Activated effector memory CD4-positive, alpha-beta T cell treated with anti-CD3 and anti-CD28 coated beads, Interleukin-2, amount 50 U/mL, for 16 hours (primary cell): ENCODE measurements at places on chromosomes 2 and 18.
A peak's percentile ranks its signal among the peaks of the same experiment; 100 is the strongest.

DNA sequence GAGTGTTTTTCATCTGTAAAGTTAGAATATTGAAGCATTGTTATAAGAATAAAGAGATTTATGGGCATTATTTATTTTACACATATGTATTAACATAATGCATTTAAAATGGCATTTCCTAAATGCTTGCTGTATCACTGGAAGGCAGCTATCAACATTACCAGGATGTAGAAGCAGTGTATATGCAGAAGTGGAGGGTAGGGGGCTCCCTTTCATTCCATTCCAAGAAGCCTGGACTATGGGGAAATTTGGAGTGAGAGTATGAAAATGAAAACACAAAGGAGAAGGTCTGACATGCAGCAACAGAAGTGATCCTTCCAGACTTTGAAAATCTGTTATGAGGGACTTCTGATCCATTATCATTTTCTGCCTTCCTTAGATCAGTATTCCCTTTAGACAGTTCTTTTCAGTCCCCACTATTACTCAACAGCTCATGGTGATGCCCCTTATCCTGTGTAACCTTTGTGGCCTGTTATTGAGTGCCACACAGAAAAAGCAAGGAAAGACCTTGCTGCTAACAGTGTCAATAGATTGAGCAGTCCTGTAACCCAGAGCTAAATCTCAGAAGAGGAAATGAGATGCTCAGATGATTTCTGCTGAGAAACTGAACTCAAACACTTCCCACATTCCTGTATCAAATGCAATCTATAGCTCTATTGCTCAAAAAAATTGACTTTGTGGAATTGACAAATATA, 216.6 kb downstream of the HNMT start:
- no peak for DNase-seq

DNA sequence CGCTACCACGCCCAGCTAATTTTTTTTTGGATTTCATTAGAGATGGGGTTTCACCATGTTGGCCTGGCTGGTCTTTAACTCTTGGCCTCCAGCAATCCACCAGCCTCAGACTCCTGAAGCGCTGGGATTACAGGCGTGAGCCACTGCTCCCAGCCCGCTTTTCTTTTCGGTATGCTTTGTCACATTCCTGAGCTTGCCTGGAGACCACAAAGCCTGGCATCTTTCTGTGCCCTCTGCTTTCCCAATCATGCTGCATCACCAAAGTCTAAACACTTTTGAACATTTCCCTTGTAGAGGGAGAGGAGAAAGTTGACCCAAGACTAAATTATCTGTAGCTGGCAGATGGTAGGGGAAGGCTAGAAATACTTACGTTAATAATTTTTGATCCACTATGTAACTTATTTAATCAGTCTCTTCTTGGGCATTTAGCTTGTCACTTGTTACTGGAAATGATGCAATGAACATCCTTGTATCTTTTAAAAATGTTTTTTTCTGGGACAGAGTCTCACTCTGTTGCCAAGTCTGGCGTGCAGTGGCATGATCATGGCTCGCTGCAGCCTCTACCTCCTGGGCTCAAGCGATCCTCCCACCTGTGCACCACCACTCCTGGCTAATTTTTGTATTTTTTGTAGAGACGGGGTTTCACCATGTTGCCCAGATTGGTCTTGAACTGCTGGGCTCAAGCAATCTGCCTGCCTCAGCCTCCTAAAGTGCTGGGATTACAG, 2.7 kb upstream of the NPC1 start:
- no peak for DNase-seq

- DNase-seq, result no peak
Measured at GRCh38 chr2:58479535-58480140, 238.5 kb upstream of the FANCL start.

DNA sequence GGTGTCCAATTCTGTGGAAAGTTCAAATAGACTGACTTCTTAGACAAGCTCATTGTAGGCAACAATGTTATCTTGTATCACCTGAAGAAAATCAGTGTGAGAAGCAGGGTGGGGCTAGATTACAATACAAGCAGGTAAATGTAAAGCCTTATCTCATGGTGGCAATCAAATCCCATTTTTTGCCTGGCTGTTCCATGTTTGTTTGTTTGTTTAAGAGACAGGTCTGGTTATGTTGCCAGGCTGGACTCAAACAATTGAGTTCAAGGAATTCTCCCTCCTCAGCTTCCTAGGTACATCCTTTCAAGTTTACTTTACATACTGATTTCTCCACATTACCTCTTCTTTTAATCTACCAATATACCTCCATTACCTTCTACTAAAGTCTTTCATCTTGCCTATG, 464.6 kb downstream of the LRP1B start:
- no peak for DNase-seq

GRCh38 chr2:160299540-160299939, 99.5 kb upstream of the ITGB6 start:
- DNase-seq, result no peak

- no peak for DNase-seq
Measured at GRCh38 chr2:219688560-219689445, 61.4 kb downstream of the SLC4A3 start.

- peak; percentile 14 for DNase-seq
Measured at GRCh38 chr2:9095226-9095625, 91.7 kb upstream of the MBOAT2 start.

- DNase-seq, result no peak
Measured at GRCh38 chr2:65700720-65701119, 268.3 kb upstream of the SPRED2 start.

DNA sequence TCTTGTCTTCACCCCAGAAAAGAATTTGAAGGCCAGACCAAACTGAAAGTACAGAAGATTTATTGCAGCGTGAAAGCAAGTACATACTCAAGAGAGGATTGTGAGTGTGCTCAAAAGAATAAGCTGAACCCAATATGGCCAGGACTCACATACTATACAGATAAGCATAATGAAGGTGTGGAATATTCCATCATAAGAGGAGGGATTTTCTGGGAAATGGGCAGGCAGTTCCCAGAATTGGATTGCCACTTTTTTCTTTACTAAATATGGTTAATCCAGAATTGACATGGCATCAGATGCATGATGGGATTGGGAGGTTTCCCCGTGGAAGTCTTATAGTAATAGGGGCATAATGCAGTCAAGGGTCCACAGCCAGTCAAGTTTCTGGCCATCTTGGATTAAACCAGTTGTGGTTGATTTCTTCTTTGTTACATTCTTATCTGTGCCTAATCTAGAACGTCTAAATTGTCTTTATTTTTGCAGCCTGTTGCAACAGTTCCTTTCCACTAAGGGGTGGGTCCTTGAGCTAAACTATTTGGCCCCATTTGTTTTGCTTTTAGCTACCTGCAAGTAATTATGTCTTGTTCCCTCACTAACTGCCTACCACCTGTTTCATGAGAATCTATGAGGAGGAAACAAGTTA, 9.0 kb downstream of the SP140L start:
- no peak for DNase-seq

DNA sequence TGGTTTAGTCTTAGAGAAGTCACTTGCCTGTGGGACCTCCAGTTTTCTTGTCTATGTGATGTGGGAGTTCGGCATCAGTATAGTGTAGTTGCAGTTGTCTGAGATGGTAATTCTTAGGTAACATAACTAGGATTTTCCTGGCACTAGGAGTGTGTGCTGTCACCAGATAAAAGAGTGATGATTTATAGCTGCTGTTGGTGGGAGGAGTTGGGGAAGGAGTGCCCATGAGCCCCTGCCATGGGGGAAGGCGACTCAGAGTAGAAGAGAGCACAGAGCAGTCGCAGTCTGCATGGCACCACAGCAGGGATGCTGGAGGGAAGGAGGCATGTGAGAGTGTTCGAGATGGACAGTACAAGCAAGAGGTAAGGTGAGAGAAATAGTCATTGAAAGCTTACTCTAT, 38.7 kb downstream of the ATP9B start:
- no peak for DNase-seq

DNA sequence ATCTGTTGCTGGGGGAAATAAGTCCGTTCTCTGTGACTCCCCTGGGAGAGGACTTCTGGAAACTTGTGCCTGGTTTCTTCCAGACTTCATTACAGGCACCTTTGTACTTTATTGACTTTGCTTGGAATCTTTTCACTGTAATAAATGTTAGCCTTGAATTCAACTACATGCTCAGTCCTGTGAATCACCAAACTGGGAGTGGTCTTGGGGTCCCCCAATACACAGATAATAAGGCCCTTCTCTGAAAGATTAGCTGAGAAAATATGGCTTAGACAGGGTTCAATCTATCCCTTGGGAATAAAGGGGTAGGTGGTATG, 48.7 kb upstream of the KIDINS220 start:
- no peak for DNase-seq

GRCh38 chr18:35430721-35431373, 53.7 kb upstream of the ZNF396 start:
- DNase-seq, result no peak

- no peak for DNase-seq
Measured at GRCh38 chr2:25473131-25473530, 131.4 kb upstream of the DNMT3A start.

GRCh38 chr2:232543928-232544631, 4.6 kb downstream of the CHRNG start:
- DNase-seq, result peak; percentile 54

DNA sequence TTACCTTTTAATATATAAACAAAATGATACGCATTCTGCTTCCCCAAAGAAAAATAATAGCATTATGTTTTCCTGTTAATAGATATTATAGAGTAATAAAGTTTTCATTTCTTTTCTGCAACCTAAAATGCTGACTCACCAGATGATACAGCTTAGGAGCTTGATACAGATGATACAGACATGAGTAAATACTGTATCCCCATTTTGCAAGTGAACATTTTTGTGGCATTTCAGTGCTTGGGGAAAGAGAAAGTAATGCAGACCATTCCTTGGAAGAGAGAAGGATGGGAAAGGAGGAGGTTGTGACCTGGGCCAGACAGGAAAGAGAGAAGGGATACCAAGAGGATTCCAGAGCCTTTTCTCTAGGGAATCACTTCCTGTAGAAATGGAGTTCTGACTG, 97.5 kb upstream of the FSHR start:
- DNase-seq, result no peak

GRCh38 chr2:88071365-88071764, 3.7 kb downstream of the SMYD1 start:
- DNase-seq, result no peak

- no peak for DNase-seq
Measured at GRCh38 chr18:9642799-9643462, 28.6 kb upstream of the PPP4R1 start.

DNA sequence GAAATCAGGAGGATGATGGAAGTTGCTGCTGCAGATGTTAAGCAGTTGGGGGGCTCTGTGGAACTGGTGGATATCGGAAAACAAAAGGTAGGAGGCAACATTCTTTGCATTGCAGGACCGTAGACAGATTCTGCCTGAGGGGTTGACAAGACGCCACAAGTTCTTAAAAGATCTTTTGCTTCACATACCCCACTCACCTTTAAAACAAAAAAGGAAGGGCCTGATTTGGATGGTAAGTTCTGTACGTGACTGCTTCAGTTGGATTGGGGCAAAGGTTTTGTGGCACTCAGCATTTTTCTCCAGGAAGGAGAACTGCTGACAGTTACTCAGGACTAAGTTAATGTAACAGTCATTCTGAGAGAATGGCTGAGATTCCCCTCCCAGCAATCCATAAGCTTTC, 5.2 kb downstream of the CNDP2 start:
- no peak for DNase-seq

DNA sequence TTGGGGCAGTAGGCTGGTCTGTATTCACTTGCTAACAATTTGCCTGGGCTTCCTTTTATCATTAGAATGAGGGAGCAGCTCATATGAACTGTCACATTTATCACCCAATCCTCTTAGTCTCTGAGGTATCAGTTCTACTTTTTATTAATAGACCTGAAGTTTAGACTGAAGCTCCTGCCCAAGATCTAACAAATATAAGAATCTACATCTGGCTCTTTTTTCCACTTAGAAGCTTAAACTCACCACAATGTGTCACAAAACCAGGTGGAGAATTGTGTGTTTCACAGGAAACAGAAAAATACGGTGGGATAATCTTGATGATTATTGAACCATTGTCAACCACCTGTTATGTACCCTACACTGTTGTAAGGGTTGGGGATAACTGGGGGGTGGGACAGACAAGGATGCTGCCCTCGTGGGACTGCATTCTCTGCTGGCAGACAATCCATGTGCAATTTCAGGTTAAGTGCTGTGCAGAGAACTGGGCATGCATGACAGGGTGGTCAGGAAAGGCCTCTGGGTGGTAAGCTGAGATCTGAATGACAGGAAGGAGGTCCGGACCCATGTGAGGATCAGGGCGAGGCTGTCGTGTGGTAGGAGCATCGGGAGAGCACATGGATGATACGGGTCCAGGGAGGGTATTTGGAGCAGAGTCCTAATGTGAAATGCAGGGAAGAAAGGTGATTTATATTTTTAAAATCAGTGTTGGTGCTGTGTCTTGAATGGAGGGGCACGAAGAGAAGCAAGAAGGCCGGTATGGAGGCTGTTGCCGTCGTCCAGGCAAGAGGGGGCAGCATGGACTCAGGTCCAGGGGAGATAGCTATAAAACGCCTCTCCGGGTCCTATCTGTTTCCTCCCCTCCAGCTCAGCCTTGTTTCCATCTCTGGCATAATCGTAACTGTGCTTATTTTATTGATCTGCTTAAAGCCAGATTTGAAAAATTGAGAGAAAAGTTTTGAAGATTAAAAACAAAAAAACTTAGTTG, 17.6 kb downstream of the MYL12B start:
- DNase-seq, result no peak

DNA sequence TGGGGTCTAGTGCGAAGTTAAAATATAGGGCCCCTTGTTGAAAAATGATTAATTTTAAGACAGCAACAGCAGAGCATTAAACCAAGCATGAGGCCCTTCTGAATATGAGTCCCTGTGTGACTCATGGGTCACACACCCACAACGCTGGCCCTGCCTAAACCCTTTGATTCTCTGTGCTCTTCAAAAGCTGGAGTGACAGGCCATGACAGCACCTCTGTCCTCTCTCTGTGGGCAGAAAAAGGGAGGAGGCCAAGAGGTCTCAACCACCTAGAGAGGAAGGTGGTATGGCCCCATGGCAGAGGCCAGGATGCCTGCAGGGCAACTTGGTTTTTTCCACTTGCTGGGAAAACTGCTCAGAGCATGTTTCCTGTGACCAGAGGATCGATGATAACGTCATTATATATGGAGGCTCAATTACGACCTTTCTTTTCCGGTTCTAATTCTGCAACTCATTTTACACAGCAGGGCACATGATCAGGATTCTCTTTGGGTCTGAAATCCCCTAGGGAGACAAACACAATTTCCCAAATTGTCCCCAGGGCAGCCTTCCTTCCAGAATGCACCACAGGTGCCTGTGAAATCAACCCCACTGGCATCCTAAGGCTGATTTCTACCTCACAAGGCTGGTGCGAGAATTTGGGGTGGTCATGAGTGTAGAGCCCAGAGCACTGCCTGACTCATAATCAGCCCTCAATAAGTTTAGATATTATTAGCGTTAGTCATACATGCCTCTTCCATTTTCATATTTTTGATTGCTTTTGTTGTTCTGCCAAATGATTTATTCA, 102.0 kb upstream of the PPP1CB start:
- DNase-seq, result peak; percentile 77

DNA sequence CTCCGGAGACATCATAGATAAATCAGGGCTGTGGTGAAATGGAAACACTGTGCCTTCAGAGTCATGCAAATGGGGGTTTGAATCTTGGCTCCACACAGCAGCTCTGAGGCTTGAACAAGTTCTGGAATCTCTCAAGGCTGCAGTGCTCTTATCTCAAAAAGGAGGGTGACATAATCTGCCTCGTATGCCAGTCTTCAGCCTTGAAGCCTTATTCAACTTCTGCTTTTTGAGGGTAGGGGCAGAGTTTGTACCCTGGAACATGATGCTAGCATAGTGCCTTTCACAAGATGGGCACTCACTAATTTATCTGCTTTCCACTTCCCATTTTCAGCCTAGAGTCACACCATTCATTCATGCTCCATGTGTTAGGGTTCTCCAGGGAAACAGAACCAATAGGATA, 42.3 kb downstream of the GATA6 start:
- DNase-seq, result no peak
